Progenitor cell of endocrine pancreas (in vitro differentiated cells): ENCODE measurements at places on chromosomes 5 and 9.

DNA sequence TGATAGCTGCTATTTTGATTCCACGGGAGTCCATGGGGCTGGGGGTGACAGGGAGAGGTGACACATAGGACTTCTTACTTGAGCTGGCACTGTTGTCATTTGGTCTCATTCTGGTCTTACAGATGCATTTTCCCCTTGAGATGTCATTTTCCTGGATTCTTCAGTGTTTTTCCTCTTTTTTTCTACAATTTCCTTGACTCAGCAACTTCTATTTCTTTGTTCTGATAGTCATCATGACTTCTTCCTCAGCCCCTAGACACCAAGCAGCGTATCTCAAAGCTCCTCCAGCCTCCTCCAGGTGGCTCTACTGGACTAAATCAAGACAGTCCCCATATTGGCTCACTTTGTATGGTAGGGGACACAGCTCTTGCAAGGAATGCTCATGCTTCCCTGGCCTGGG, 16.5 kb downstream of the LVRN start:
- DNase-seq: no peak

- no peak for DNase-seq
Observed at GRCh38 chr5:121962958-121963357, 1.2 kb downstream of the SRFBP1 start.

DNA sequence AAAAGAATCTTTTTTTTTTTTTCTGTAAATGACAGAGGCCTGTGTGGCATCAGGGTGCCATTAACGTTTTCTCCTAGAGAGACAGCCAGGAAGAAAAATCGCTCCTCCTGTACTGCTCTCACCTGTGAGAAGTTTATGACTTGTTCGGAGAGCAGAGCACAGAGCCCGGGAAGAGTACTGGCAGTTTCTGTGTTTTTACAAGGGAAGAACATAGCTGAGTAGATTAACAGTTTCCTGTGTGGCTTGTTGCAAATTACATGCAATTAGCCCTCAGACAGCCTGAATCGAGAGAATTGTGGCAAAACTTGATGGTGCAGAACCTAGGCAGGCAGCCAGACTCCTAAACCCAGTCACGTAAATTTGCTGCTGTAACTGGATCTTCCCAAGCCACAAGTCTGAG, 32.1 kb downstream of the PRKACG start:
- no peak for DNase-seq

GRCh38 chr5:14306329-14306815, 163.2 kb downstream of the TRIO start:
- no peak for DNase-seq

- DNase-seq: no peak
Observed at GRCh38 chr9:36815023-36815422, 219.0 kb downstream of the PAX5 start.

DNA sequence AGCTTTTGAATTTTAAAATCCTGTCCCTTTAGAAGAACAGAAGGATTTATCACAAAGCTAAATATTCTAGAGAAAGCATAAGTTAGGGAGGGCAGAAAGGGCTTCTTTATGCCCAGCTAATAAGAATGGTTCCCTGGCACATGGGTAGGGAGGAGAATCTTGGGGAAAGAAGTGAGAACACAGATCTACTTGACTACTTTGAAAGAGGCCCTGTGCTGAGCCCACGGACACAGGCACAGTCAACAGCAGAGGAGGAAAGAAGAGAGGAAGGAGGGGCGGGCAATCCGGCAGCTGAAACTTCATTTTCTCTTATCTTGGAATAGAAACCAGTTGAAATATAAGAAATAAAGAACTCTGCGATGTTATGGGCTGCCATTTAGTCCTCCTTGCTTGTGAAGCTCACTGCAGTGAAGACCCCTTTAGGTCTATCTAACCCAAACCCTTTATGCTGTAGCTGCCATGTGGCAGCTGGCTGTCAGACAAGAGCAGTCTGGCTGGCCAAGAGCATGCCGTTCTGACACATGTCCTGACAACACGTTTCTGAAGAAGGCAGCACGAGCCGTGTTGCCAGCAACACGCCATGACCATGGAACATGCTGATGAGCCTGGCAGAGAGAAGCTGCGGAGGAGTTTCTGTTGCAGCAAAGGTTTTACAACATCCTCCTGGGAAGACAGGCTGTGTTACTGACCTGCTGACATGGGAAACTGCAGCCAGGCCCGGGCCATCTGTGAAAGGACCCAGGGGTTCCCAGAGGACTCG, 34.2 kb downstream of the ABLIM3 start:
- DNase-seq: no peak

GRCh38 chr5:25029004-25029403, 384.2 kb upstream of the CDH10 start:
- no peak for DNase-seq
